ENCODE measurements at places on chromosomes 1 and 21. TPM values are rescaled to one million over a fixed set of nuclear protein-coding genes. Genes with fewer than 3 reads are reported as not detected.
A peak's percentile ranks its signal among the peaks of the same experiment; 100 is the strongest.

DNA sequence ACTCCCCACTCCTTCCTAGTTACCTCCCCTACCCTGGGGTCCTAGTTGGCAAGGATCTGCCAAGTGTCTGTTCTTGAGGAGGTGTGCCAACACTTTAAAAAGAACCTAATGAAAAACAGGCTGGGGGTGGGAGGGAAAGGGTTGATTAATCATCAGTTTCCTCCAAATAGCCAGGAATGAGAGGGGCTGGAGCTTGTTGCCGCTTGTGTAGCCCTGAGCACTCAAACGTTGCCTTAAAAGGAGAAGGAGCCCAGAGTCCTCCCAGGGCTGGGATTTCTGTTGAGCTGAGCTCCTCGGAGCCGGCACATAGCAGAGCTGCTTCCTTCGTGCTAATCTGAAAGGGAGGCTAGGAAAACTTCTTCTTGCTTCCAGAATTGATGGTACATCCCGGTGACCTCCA lies 15.9 kb downstream of the SHISA4 start:
- H3K36me3 ChIP-seq, result no peaks in the 10 kb centered on the region
- DNase-seq, result no peak
- no peak overlapping the region for H3K27ac ChIP-seq
- H3K4me3 ChIP-seq, result no peak overlapping the region

SDC3 gene
- 0.12 TPM for total RNA-seq

DNA sequence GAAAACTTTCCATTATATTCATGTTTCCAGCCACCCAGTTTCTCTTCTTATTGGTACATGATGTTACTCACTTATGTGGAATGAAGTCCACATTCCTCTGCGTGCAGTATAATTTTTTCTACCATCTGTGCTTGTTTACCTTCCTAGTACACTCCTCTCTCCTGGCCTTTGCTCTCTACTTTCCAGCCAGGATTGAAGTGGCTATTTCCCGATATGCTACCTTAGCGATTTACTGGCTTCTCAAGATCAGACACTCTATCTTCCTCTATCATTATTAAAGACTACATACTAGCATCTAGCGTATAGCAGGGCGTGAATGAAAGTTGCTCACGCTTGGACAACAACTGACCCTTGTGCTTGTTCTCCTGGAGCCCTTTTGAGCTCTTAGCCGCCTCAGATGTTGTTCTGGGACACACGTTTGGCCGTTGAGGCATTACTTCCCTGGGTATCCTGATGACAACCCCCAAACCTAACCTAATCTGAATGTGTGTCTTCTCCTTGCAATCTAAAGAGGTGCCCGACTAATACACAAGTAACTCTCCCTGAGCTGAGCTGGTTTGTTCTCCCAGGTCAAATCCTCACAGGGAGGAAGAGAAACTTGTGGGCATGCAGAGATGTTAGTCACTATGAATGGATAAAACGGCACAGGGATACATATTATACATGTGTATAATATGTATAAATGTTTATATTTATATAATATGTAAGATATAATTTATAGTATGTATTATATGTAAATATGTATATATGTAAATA lies 13.4 kb upstream of the MTARC2 start:
- DNase-seq, result no peak
- peaks cover 17% of the 10 kb centered on the region for H3K4me1 ChIP-seq
- H3K4me3 ChIP-seq, result no peak overlapping the region
- no peaks in the 10 kb centered on the region for H3K36me3 ChIP-seq
- peaks cover 10% of the 10 kb centered on the region for H3K27me3 ChIP-seq

DNA sequence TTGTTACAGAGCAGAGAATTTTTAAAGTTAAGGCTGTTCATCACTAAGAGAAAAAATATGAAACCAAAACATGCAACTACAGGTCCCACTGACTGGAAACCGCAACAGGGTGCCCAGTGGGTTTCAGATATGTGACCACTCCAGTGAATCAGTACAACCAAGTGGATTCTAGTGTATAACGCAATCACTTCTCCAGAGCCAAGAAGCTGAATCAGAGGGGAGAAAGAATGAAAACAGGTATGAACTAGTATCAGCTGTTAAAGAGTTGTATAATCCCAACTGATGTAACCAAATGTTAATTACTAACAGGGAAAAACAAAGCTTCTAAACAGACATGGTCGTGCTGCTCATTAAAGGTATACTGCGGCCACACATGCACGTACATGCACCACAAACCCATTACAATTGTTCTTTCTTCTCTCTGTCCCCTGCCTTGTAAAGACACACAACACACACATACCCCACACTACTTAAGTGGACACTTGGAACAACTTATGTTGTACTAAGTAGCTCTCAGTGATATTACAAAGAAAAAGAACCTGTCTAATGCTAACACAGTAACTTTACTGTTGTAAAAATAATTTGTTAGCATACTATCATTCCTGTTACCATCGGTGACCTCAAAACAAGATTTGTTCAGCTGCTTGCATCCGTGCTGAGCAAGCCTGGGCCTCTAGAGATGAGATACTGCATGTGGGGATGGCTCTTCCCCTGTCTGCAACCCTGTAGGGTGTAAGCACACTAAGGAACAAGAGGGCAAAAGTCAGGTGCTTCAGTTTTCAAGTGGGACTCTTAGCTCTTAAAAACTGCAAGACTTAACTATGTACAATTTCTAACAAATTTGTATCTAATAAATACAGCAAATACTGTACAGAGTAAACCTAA lies 74.2 kb downstream of the PTPN14 start:
- no peak overlapping the region for H3K27ac ChIP-seq
- no peaks in the 10 kb centered on the region for H3K4me1 ChIP-seq
- H3K4me3 ChIP-seq, result no peak overlapping the region

DNA sequence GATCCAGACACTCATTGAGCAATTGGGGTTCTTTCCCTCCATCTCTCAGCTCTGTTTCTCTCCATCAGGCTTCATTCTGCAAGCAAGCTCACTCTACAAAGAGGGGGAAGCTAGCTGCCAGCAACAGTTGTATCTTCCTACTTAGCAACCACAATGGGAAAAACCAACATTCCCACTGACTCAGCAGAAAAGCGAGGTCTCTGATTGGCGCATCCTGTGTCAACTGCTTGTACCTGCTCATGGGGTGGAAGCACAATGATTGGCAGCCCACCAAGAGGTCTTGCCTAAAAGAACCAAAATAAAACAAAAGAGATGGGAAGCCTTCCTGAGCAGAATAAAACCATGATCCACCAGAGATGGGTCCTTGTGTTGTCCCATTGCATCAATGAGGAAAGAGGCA lies 4.0 kb upstream of the CDA start:
- H3K4me1 ChIP-seq, result peaks cover 13% of the 10 kb centered on the region
- H3K27me3 ChIP-seq, result peaks cover 31% of the 10 kb centered on the region

SELE gene
- not detected for total RNA-seq

DNA sequence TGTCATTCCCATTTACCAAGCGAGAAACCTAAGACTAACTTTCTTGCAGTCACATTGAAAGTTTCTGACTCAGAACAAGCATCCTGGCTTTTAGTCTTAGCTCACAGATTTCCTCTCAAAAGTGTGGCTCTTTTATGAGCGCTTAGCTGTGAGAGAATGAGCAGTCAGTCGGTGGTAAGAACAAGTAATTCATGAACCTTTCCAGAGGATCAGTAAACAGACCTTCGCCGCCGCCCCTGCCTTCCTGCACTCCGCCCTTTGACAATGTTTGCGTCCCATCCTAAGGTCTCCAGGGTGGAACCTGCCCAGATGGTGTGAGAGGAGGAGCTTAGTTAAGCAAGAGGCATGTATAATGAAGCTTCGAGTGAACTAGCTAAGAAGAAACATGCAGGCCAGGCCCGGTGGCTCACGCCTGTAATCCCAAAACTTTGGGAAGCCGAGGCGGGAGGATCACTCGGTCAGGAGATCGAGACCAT lies 142.4 kb downstream of the GLUL start:
- no peak overlapping the region for H3K27ac ChIP-seq
- H3K27me3 ChIP-seq, result no peaks in the 10 kb centered on the region
- peaks cover 2% of the 10 kb centered on the region for H3K36me3 ChIP-seq

GRCh38 chr1:197399755-197400521 lies 131.9 kb downstream of the CRB1 start:
- H3K4me1 ChIP-seq, result no peaks in the 10 kb centered on the region
- H3K4me3 ChIP-seq, result no peak overlapping the region
- H3K27ac ChIP-seq, result no peak overlapping the region

- H3K27ac ChIP-seq, result no peak overlapping the region
- no peak overlapping the region for H3K4me3 ChIP-seq
These were observed 359.0 kb upstream of the PTBP2 start for GRCh38 chr1:96362623-96363022.

LHX4 gene
- total RNA-seq, result not detected

DNA sequence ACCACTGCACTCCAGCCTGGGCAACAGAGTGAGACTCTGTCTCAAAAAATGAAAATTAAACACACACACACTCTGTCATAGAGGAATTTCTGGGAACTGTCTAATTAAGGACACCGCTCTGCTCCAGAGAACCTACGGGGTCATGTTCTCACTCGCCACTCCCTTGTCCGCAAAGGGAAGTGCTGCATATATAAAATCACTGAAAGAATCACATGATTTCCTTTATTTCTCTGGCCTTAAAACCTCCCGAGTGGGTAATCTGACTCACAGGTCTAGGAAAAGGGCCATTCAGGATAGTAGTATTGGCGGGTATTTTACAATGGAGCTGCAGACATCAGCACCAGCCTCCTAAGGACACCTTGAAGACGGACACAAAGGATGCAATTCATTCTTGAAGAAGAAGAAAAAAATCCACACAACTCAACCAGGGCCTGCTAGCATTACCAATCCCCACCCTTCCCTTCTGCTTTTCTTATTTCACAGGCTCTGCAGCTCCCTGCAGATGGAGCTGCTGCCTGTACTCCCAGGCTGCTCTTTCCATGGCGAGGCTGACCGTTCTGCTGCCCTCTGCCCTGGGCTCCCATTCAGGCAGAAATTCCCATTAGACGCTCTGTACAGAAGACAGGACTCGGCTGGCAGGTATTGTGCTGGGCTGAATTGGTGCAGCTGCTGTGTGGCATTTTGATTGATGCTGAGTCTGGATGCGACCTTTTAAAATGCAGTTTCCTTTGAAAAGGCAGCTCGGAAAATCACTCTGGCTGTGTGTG lies 53.3 kb upstream of the FAM89A start:
- H3K4me1 ChIP-seq, result no peaks in the 10 kb centered on the region
- no peak overlapping the region for H3K27ac ChIP-seq

- no peaks in the 10 kb centered on the region for H3K27me3 ChIP-seq
- H3K36me3 ChIP-seq, result no peaks in the 10 kb centered on the region
- no peak for DNase-seq
- H3K27ac ChIP-seq, result no peak overlapping the region
These were observed 139.2 kb downstream of the CASZ1 start for GRCh38 chr1:10657088-10657847.

CXADR gene
- 0.40 TPM for total RNA-seq

KRTAP13-2 gene
- total RNA-seq, result not detected

DNA sequence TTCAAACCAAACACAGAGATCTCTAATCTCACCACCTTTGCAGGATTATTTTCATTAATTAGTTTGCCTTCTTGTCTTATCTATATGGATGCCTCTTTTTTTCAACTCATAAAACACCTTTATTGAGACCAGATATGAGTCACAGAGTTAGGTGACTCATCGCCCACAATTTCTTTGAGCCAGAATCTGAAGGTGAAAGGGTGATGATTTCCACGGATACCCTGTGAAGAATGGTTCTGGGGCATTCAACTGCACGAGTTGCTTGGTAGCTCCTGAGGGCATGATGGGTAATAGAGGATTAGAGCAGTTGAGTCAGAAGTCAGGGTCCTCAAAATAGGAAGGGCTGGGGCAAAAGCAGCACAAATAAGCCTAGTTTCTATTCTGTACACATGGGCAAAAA lies 128.2 kb downstream of the TBX19 start:
- H3K27me3 ChIP-seq, result no peaks in the 10 kb centered on the region
- H3K4me1 ChIP-seq, result peaks cover 42% of the 10 kb centered on the region
- DNase-seq, result peak; percentile 67
- peak overlapping the region; percentile 85 for H3K27ac ChIP-seq
- H3K36me3 ChIP-seq, result peaks cover 17% of the 10 kb centered on the region

- DNase-seq, result no peak
- no peaks in the 10 kb centered on the region for H3K27me3 ChIP-seq
- H3K27ac ChIP-seq, result no peak overlapping the region
- H3K4me3 ChIP-seq, result no peak overlapping the region
These were observed 39.2 kb upstream of the SERBP1 start for GRCh38 chr1:67469431-67469830.

GRCh38 chr1:41975850-41976569 lies 57.3 kb upstream of the HIVEP3 start:
- no peak overlapping the region for H3K4me3 ChIP-seq
- H3K27me3 ChIP-seq, result no peaks in the 10 kb centered on the region
- peaks cover 8% of the 10 kb centered on the region for H3K36me3 ChIP-seq
- H3K27ac ChIP-seq, result no peak overlapping the region
- no peak for DNase-seq

PTAFR gene
- 0.20 TPM for total RNA-seq

C8A gene
- total RNA-seq, result not detected

GRCh38 chr1:192080684-192081083 lies 77.6 kb upstream of the RGS18 start:
- no peaks in the 10 kb centered on the region for H3K4me1 ChIP-seq
- no peak overlapping the region for H3K27ac ChIP-seq
- no peak for DNase-seq
- H3K36me3 ChIP-seq, result no peaks in the 10 kb centered on the region

SLC45A3 gene
- 0.08 TPM for total RNA-seq

RC3H1 gene
- total RNA-seq, result 34.4 TPM

DNA sequence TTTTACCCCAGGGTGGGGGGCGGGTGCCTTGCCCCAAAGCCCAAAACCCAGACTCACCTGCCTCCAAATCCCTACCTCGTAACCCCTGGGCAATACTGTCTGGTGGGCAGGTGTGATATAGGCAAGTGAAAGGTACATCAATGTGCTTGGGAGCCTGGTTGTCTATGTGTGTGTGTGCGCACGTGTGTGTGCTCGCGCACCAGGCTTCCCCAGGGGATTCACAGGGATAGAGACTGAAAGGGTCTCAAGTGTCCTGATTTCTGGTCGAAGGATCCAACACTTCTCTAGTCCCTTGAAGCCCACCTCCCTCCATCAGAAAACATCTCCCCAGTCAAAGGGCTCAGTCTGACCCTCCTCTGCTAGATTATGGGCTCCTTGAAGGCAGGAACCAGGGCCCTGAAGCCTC lies 28.9 kb upstream of the EPB41 start:
- peaks cover 62% of the 10 kb centered on the region for H3K4me1 ChIP-seq
- H3K27me3 ChIP-seq, result no peaks in the 10 kb centered on the region
- no peak overlapping the region for H3K4me3 ChIP-seq
- peak overlapping the region; percentile 95 for H3K27ac ChIP-seq

GRCh38 chr1:240998024-240998423 lies 359.0 kb downstream of the RGS7 start:
- no peak overlapping the region for H3K4me3 ChIP-seq
- H3K27ac ChIP-seq, result no peak overlapping the region
- no peaks in the 10 kb centered on the region for H3K27me3 ChIP-seq
- H3K4me1 ChIP-seq, result no peaks in the 10 kb centered on the region
- no peaks in the 10 kb centered on the region for H3K36me3 ChIP-seq
- no peak for DNase-seq

DNA sequence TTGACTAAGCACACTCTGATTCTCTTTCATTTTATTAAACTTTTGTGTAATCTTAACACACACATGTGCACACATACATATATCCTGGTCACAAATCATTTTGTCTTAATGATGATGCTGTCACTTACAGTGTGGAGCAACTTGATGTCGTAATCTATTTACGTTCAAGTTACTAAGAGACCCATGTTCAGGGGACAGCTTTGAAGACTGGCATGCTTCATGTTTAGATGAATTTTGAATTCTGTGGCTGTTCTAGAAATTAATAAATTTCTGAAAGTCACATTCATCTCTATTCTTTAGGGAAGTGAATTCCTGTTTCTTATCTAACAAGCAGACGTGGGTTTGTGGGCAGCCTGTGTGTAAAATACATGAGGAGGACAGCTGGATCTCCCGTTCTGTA lies 1637.8 kb downstream of the PLA2G4A start:
- H3K4me3 ChIP-seq, result no peak overlapping the region
- no peaks in the 10 kb centered on the region for H3K27me3 ChIP-seq
- no peaks in the 10 kb centered on the region for H3K36me3 ChIP-seq
- H3K27ac ChIP-seq, result no peak overlapping the region
- DNase-seq, result no peak
